Hematopoietic multipotent progenitor cell treated with erythropoietin and hydrocortisone succinate and interleukin-3 and kit ligand, for 17 days (in vitro differentiated cells): ENCODE measurements at places on chromosomes 5 and 9.

- DNase-seq: no peak
Observed at GRCh38 chr5:172843825-172844576, 9.9 kb downstream of the ERGIC1 start.

DNA sequence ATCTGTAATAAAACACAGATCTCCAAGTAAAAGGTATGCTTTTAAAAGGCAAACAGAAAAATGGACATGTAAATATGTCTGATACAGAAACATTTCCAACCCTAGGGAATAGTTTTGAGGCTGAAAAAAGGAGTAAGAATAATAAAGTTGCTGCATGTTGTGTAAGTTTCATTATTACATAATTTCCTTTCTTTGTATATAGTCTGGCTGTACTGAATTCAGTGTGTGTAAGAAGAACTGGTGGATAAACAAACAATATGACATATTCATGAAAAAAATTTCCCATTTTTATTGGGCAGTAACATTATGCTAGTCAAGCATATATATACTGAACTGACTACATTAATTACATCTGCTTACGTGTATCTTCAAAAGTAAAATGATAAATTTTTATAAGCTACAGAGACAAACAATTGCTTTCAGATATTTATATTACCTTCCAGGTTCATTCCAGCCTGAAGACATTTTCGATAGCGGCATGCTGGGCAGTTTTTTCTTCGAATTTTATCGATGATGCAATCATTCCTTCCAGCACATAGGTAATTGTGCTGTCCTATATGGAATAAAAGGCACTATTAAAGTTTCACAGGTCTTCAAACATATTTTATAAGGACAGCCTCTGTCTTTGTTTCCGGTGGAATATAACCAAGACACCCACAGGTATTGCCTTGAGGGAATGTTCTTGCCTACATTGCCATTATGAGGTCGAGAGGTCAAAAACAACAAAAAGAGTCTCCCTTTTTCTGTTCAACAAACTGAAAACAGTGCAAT is 93.6 kb downstream of the NR3C1 start:
- no peak for DNase-seq

GRCh38 chr5:14257995-14258403 is 114.9 kb downstream of the TRIO start:
- no peak for DNase-seq

- DNase-seq: no peak
Observed at GRCh38 chr9:5566054-5566618, 55.8 kb downstream of the PDCD1LG2 start.
